Naive B cell (primary cell): ENCODE measurements at places on chromosomes 13 and 19.

DNA sequence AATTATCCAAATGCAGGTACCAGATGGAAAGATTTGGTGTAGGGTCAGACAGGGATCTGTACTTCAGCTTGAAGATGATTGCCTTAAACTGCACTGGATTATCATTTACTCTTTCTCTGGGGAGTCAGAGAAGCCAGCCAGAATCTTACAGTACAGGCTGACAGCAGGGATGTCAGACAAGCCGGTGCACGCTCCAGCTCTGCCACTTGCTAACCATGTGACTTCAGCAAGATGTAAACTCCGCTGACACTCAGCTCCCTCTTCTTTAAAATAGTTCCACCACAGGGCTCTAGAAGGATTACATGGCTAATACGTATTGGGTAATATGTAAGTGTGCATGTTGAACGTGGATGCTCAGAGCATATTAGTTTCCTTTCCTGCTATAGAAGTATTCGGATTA lies 251.4 kb upstream of the MAB21L1 start:
- DNase-seq: no peak

GRCh38 chr13:111632906-111633305 lies 312.5 kb downstream of the TEX29 start:
- DNase-seq: no peak

DNA sequence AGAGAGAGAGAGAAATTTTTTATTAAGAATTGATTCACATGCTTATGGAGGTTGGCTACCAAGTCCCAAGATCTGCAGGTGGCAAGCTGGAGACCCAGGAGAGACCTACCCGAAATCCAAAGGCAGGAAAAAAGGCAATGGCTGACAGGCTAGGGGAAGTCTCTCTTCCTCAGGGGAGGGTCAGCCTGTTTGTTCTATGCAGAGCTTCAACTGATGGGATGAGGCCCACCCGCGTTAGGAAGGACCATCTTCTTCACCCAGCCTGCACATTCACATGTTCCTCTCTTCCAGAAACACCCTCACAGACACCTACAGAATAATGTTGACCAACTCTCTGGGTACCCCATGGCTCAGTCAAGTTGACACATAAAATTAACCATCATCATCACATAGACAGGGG lies 65.3 kb upstream of the SERP2 start:
- no peak for DNase-seq

GRCh38 chr13:80585531-80585930 lies 244.6 kb upstream of the SPRY2 start:
- DNase-seq: no peak

GRCh38 chr13:43516401-43516833 lies 270.4 kb downstream of the ENOX1 start:
- DNase-seq: no peak

- peak; percentile 46 for DNase-seq
Measured at GRCh38 chr13:76885203-76886004, 801 bp downstream of the KCTD12 start.

- DNase-seq: no peak
Measured at GRCh38 chr19:40807147-40808020, 8.4 kb downstream of the EGLN2 start.

DNA sequence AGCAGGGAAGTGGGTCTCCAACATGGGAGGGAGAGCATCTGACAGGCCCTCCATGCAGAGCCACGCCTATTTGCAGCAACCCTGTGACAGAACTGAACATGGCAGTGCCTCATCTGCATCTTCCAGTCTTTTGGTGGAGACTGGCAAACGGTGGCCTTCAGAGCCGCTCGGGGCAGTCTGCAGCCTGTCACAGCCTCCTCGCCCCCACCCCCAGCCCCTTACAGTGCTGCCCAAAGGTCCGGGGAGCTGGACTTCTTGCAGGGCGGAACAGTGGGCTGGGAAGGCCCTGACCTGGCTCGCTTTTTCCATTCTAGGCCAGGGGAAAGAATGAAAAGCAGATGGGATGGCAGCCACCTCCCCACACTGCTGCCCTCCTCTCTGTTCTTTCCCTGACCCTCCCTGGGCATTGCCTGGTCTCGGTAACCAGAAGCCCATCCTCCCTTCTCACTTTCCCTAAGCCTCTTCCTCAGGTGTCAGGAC lies 2.7 kb downstream of the CALM3 start:
- DNase-seq: no peak

DNA sequence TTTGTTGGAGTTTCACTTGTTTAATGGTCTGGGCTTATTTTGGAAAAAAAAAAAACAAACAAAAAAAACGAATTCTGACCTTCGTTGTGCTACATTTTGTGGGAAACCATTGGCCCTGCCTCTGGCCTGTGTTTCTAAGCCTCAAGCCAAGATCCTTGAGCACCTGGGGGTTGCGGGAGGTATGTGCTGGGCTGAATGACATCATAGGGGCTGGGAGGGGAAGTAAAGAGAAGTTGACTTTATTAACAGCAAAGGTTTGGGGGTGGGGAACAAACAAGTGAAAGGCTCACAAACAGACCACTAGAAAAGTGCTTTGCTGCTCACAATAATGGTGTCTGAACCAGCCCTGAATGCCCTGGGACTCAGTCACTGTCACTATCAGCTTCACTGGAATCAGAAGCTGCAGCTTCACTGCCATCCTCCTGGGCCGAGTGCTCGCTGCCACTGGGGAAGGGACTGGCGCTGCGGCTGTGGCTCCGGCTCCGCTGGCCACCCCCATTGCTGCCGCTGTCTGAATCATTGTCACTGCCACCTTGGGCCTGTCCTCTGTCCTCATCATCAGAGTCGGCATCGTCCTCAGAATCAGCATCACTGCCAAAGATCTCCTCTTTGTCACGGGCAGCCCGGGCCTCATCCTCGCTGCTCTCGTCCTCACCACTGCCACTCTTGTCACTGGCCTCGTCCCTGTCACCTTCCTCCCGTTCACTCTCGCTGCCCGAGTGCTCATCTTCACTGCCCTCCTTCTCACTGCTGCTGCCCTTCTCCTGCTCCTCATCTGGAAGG lies 5.1 kb downstream of the PAF1 start:
- DNase-seq: no peak

- no peak for DNase-seq
Measured at GRCh38 chr13:66513728-66514127, 716.4 kb downstream of the PCDH9 start.

DNA sequence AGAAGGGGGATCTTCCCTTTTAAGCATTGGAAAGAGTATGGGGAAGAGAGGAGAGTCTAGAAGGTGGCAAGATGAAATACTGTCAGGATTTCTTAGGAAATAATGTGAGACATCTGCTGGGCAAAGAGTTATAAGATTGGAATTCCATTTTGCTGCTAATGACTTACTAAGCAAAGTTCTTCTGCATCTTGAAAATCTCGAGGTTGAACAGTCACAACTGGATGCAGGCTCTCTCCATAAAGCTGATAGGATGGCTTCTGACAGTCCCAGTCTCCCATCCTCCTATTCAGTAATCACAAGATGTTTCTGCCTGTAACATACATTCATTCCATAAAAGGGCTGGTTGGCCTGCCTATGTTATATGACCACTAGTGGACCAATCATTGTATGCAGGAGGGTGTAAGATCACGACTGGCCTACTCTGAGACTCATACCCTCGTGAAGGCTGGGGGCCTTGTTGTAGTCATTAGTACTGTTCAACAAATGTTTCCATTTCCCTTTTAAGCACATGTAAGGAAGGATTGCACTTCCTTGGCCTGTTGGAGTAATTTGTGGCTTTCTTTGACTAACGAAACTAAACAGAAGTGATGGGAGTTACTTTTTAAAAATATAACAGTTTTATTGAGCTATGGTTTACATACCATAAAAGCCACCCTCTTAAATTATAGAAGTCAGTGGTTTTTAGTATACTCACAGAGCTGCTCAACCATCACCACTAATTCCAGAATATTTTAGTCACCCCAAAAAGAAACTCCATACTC lies 45.0 kb upstream of the TDRD3 start:
- DNase-seq: no peak

DNA sequence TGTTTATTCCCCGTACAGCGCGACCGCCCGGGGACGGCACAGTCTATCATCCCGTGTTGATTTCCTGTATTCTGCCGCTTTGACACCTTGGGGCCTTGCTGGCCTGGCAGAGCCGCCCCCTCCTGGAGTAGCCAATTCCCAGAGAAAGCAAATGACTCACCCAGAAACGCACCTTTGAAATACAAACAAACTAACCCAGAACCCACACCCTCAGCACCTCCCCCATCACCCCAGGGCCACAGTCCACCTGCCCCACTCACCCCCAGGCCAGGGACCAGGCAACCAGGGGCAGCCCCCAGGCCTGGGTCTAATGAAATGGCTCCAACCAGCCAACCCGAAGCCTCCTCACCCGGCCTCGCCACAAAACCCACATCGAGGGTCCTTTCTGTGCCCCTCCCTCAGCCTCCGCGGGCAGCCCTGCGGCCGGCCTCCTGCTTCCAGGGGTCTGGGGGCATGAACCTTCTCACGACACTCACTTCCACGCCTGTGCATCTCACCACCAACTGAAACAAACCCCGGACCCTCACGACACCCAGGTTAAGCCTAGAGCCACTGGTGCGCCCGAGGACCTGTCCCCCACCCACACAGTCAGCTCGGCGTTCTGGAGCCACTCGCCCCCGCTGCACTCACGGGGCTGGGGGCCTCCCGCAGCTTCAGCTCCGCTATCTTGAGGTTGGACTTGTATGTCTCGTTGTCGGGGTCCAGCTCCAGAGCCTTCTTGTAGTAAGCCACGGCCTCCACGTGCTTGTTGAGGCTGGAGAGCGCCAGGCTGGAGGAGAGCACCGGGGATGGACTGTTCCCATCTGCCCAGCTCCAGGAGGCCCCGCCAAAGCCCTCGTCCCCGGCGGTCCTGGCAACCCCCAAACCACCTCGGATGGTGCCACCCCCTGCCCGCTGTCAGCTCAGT lies 20.9 kb downstream of the SGTA start:
- DNase-seq: no peak

DNA sequence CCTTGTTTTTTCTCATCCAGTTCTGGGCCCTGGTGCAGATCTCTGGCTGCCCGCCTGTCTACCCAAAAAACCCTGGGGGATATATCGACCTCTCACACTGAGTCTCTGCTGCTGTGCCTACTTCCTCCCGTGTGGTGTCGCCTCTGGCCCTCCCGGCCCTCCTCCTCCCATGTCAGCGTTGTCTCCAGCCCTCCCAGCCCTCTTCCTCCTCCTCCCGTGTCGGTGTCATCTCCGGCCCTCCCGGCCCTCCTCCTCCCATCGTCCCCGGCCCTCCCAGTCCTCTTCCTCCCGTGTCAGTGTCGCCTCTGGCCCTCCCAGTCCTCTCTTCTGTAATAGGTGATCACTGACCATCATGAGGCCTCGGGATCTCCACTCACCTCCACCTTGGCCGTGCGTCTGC lies 81.8 kb downstream of the GPR12 start:
- DNase-seq: no peak

DNA sequence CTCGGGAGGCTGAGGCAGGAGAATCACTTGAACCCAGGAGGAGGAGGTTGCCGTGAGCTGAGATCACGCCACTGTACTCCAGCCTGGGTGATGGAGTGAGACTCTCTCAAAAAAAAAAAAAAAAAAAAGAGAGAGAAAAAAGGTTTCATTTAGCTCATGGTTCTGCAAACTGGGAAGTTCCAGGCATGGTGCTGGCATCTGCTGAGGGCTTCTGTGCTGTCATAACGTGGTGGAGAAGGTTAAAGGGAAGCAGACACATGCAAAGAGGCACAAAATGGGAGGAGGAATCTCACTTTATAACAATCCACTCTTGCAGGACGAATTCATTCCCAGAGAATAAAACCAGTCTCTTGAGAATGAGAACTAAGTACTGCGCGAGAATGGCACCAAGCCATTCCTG lies 34.9 kb upstream of the SIAH3 start:
- no peak for DNase-seq

DNA sequence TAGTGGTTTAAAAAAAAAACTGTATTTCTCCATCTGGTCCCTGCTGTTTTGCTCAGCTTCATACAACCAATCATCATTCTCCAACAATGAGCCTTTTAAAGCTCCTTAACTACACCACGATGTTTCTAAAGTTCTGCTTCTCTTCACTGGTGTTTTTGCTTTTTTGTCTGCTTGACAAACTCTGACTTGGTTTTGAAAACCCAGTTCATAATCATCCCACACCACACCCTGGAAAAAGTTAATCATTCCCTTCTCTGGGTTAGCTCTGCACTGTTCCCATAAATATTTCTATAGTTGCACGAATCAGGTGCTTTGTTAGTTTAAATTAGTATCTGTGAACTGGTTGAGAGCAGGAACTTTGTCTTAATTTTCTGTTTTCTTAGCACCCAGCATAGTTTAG lies 217.1 kb downstream of the ENOX1 start:
- no peak for DNase-seq

GRCh38 chr19:30132343-30133075 lies 190.5 kb downstream of the URI1 start:
- no peak for DNase-seq
